Right kidney (tissue), 9 donors: ENCODE measurements at places on chromosomes 6 and 20.

- DNase-seq: no peak
These were observed 70.6 kb downstream of the IYD start for GRCh38 chr6:150439373-150439772.

DNA sequence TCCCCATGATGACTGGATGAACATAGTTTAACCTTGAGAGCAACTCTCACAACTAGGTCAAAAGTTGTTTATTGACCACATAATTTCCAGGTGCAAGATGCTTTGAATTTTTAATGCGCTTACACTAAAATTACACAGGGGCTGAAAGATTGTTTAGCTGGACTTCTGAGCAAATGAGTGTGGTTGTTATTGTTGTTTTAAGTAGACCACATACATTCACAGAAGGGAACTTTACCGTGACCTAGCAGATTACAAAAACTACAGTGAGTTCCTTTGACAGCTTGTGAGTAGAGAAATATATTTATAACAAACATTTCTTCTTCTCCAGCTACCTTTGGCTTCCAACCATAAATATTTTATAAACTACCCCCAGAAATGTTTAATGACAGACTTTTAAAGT, 178.9 kb downstream of the UST start:
- DNase-seq: no peak

- no peak for DNase-seq
These were observed 179.2 kb downstream of the TMEM242 start for GRCh38 chr6:157143890-157144798.

DNA sequence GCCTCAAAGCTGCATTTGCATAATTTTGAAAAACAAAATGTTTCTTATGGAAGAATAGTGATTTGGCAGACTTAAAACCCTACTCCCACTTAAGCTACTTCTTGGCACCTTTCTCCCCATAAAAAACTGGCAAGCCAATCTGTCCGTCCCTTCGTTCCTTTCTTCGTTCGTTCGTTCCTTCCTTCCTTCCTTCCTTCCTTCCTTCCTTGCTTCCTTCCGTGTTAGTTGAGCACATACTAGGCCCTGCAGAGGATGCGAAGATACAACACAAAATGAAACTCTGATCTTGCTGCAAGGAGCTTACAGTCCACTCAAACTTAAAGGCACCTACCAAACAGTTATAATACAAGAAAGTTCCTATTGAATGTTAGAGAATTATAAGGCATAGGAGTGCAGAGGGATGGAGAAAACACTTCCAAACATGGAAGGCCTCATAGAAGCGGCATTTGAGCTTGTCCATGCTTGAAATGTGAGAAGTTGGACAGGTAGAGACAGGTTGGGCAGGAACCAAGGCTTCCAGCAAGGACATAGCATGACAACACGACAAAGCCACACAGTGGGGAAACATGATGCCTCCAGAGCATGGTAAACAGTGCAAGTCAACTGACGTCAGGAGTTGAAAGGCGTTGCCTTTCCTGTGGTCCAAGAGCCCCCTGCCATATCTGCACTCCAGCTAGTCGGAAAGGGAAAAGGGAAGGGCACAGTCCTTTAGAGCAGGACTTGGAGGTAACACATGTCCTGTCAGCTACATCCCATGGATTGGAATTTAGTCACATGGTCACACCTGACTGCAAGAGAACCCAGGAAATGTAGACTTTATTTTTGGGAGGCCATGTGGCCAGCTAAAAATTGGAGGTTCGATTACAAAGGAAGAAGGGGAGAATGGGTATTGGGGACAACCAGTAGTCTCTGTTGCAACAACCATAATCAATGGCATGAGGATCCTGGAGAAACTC, 7.0 kb downstream of the PNPLA1 start:
- DNase-seq: no peak

DNA sequence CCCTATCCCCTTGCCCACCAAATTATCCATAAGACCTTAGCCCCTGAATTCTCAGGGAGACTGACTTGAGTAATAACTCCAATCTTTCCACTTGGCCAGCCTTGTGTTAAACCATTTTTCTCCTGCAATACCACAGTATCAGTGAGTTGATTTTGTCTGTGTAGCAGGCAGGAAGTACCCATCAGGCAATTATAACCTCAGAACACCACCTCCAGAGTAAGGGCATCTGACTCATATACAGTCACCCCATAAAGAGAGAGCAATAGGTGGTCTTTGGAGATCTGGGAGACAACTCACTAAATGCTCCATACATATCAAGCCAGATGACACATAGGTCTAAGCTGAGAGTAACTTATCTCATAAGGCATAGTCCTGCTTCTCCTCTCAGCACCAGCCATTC, 83.7 kb downstream of the FILIP1 start:
- no peak for DNase-seq

DNA sequence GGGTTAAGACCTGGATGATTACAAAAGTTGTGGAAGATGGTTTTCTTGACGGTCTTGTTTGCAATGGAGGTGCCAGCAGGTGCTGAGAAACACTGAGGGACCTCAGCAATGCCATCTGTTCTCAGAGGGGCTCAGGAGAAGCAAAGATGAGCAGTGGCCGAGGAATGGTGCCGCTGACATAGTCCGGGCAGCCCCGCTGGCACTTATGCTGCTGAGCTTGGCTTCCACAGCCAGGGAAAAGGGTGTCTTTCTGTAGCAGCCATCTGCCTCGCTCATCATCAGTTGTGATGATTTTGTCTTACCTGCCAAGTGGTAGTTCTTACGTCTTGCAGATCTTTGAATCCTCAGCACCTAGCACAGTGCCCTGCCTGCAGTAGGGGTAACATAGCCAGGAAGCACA, 55.7 kb downstream of the PPP1R14C start:
- DNase-seq: no peak

DNA sequence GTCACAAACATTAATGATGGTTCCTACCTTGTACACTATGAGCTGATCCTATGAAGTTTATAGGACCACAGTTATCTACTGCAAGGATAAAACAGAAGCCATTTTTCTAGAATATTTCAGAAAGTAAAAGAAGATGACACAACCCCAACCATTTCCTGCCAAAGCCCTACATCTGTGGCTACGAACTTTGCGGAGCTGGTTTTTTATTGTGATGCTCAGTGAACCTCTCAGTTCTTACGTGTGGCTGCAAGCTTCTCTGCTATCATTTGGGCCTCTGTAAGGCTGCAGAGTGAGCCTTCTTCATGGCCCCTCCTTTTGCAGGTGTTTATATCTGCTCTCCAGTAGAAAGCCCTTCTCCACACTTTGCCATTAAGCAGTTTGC, 17.8 kb upstream of the TAGAP start:
- no peak for DNase-seq

- DNase-seq: no peak
These were observed 50.4 kb downstream of the PDE7B start for GRCh38 chr6:135901774-135902524.

DNA sequence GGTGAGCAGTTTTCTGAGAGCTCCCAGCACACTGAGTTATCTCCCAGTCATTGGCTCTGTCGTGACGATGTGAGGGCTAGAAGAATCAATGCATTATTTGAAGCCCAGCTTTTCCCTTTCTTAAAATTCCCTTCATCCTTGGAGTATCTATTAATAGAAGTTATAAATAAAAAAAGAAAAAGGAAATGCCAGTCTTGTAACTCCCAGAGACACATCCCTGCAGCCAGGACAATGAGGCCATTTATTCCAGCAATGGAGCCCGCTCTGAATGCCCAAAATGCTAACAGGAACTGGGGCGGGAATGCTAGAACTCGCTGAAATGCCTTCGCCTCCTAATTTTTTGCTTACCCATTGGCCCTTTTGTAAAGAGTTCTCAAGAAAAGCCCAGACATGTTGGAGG, 305.8 kb downstream of the TFAP2C start:
- no peak for DNase-seq

DNA sequence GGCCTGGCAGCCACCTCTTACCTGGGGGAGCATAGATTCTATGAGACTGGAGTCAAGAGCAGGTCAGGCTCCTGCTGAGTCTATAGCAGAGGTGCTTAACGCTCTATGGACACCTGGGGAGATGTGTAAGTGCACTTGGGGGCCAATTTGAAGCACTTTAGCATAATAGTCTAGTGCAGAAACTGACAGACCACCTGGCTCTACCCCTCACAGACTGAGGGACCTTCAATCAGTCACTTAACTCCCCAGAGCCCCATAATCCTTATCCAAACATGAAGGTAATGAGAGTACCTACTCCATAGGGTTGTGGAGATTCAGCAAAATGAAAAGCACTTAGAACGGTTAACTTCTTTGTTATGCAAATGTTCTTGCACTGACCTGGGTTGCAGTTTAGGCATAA, 87.3 kb upstream of the SLC22A16 start:
- DNase-seq: no peak

DNA sequence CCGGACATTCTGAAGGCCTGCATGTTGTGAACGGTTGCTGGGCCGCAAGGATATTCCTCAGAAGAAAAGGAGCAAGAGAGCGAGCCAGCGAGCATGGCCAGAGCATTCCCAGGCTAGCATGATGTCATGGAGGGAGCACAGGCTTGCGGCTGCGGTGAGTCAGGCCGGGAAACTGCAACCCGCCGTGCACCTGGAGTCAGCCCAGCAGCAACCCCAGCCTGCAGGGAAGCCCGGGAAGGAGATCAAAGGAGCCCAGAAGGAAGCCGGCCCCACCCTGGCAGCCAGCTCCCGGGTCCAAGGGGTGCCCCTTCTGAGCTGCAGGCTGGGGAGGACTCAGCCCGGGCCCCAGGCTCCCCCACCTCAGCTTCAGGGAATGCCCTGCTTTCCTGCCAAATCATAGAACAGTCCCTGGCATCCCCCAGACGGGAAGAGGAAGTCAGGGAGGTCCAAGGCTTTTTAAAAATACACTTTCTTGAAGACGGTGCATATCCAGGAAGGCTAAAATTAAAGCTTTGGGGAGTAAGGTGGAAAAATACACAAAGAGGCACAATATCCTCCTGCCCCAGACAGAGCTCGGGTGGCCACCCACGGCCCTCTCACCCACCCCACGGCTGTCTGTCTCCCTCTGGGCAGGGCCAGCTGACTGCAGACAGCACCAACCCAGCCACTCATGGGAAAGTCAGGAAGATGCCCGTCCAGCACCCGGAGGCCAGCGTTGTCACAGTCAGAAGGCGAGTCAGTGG, 53.7 kb downstream of the BMP7 start:
- peak; percentile 54 for DNase-seq

- DNase-seq: no peak
These were observed 151.9 kb upstream of the COL21A1 start for GRCh38 chr6:56399250-56399671.

DNA sequence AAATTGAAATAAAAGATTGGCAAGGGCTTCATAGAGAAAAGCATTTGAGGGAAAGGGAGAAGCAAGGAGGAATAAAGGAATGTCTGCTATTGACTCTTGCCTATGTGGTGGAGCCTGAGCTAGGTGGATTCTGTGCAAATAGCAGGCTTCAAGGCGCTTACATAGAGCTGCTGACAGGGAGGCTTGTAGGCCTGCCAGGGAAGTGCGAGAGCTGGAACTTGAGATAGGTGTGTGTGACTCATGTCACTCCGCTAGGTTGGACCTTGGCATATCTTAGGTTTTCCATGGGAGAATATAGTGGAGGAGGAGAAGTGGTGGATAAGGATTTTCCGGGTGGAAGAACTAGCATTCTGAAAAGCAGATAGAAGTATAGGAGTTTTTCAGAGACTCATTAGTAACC, 14.0 kb downstream of the SNRNP48 start:
- no peak for DNase-seq

- DNase-seq: no peak
These were observed 32.2 kb downstream of the ILRUN start for GRCh38 chr6:34664256-34664971.

DNA sequence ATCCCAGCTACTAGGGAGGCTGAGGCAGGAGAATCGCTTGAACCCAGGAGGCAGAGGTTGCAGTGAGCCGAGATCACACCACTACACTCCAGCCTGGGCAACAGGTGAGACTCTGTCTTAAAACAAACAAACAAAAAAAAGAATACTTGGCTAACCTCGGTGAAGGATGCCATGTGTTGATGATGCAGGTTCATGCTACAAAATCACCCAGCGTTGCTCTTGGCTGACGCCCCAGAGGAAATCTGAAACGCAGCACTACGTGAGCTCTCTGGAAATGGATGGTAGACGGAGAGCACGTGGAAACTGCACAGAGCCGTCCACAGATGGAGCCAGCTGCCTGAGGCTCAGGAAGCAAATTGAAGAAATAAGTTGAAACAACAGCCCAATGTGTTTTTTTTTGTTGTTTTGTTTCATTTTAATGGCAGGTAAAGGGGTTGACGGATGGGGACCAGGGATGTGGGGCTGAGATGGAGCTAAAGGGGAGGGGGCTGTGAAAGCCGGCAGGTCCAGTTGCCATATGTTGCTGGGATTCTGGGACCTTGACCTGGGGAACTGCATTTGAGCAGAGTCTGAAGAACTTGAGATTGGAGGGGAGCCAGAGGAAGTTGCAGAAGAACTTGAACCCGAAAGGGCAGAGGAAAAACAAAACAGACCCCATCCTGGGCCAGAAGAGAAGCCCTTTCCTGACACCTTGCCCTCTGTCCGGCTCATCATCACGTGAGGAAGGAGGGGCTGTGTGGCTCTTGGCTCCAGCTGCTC, 12.8 kb upstream of the MANBAL start:
- DNase-seq: peak; percentile 61

- no peak for DNase-seq
These were observed 509.3 kb upstream of the CITED2 start for GRCh38 chr6:139883776-139884175.

- DNase-seq: no peak
These were observed 185.5 kb upstream of the SNX9 start for GRCh38 chr6:157637516-157637915.

DNA sequence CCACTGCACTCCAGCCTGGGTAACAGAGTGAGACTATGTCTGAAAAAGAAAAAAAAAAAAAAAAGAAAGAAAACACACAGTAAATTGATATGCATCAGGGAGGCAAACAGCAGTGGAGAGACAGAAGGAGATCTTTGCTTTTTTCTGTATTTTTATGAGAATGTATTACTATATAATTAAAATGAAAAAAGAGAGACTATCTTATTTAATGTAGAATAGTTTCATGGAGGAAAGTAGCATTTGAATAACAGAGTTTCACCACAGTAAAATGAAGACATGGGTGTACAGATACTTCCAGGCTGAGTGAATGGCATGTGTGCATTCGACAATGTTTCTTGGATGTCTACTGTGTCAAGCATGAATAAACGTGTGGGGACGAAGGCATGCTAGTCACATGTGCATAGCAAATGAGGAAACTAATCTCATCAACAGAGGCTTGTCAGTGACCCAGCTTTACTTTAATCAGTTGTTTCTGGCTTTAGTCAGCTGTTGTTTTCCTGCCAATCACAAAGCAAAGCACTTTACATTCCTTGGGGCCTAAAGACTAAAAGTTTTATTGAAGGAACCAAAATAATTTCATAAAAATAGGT, 55.5 kb upstream of the ARMH2 start:
- DNase-seq: no peak
